ENCODE measurements at places on chromosomes 13 and 19. TPM values are rescaled to one million over a fixed set of nuclear protein-coding genes. Genes with fewer than 3 reads are reported as not detected.
A peak's percentile ranks its signal among the peaks of the same experiment; 100 is the strongest.

TPTE2 gene
- not detected for total RNA-seq

FUT1 gene
- 13.2 TPM for total RNA-seq

- H3K27ac ChIP-seq = peak overlapping the region; percentile 79
- no peaks in the 10 kb centered on the region for H3K36me3 ChIP-seq
- no peaks in the 10 kb centered on the region for H3K27me3 ChIP-seq
- H3K4me3 ChIP-seq = peak overlapping the region; percentile 46
These were observed 26.8 kb upstream of the CEACAM21 start for GRCh38 chr19:41548954-41549688.

GRCh38 chr13:110578363-110578762 is 16.8 kb upstream of the RAB20 start:
- no peak overlapping the region for H3K27ac ChIP-seq
- no peak for DNase-seq
- no peak overlapping the region for H3K4me3 ChIP-seq
- H3K4me1 ChIP-seq = no peaks in the 10 kb centered on the region
- peaks cover 5% of the 10 kb centered on the region for H3K27me3 ChIP-seq
- no peaks in the 10 kb centered on the region for H3K36me3 ChIP-seq

DNA sequence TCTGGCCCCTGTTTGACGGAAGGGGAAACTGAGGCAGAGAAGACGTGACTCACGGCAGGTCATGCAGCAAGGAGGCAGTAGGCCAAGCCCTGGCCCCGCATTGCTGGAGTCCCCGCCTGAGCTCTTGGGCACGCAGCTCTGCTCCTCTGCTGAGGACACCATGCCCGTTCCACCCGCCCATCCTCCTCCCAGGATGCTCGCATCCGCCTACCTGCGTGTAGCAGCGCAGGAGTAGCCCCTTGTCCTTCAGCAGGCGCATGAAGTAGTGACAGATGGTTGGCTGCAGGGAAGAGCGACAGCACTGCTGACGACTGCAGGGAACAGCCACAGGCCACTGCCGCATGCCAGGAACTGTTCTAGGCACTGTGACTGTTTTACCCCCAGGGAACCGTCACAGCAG is 10.5 kb downstream of the SIRT2 start:
- DNase-seq = no peak
- no peak overlapping the region for H3K27ac ChIP-seq
- H3K27me3 ChIP-seq = no peaks in the 10 kb centered on the region
- H3K4me3 ChIP-seq = no peak overlapping the region
- peaks cover 9% of the 10 kb centered on the region for H3K4me1 ChIP-seq

DNA sequence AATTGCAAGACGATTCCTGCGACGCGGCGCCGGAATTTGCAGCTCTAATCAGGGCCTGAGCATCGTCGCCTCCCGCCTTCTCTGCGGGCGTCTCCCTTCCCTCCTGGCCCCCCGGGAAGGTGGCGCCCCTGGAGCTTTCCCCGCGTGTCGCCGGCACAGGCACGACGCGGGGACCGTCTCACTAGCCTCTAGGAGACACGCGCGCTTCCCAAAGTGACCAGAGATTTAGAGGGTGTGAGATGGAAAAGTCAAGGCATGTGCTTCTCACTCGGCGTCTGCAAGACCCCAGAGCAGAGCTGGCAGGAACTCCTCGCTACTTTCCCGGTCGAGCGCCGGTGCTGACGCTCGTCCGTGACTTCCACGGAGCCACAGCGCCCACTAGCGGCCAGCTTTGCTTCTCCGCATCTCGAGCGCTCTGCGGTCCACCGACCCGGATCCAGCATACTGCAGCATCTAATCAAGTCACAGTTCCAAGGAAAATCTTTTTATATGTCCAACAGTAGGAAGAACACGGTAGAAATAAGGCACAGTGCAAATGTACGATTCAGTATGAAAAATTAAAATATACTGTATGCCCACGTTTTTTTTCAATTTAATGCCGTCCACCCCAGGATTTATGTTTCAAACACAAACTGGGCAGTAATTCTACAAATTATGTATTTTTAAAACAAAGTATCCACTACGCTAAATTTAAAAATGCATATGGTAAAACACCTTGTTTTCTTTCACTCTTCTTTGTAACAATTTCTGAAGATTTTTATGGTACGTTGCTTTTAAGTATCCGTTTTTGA is 977 bp upstream of the EFNB2 start:
- peak overlapping the region; percentile 74 for H3K27ac ChIP-seq
- peaks cover 9% of the 10 kb centered on the region for H3K36me3 ChIP-seq
- peak; percentile 93 for DNase-seq

MCF2L gene
- total RNA-seq = 42.4 TPM

GRCh38 chr13:43924549-43925245 is 45.0 kb downstream of the LACC1 start:
- no peak for DNase-seq
- no peak overlapping the region for H3K4me3 ChIP-seq
- H3K4me1 ChIP-seq = no peaks in the 10 kb centered on the region
- H3K27me3 ChIP-seq = peaks cover 5% of the 10 kb centered on the region
- no peaks in the 10 kb centered on the region for H3K36me3 ChIP-seq
- no peak overlapping the region for H3K27ac ChIP-seq

SLC46A3 gene
- 22.7 TPM for total RNA-seq

DNA sequence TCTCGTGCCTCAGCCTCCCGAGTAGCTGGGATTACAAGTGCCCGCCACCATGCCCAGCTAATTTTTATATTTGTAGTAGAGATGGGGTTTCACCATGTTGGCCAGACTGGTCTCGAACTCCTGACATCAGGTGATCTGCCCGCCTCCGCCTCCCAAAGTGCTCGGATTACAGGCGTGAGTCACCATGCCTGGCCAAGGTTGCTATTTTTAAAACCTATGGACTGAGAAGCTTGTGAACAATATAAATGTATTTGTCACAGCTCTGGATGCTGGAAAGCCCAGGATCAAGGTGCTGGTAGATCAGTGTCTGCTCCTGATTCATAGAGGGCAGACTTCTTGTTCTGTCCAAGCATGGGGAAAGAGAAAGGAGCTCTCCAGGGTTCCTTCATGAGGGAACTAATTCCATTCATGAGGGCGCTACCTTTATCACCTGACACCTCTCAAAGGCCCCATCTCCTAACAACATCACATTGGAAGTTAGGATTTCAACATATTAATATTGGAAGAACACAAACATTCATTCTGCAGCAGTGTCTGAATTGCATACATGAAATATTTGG is 16.1 kb downstream of the CARD8 start:
- no peak for DNase-seq
- no peaks in the 10 kb centered on the region for H3K27me3 ChIP-seq
- H3K36me3 ChIP-seq = peaks cover 70% of the 10 kb centered on the region
- no peak overlapping the region for H3K27ac ChIP-seq
- H3K4me1 ChIP-seq = peaks cover 6% of the 10 kb centered on the region

DNA sequence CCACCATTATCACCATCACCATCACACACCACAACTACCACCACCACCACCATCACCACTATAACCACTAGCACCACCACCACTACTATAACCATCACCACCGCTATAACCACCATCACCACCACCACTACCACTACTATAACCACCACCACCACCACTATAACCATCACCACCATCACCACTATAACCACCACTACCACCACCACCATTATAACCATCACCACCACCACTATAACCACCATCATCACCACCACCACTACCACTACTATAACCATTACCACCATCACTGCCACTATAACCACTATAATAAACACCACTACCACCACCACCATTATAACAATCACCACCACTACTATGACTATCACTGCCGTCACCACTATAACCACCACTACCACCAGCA is 173.2 kb downstream of the DCLK1 start:
- H3K27ac ChIP-seq = no peak overlapping the region
- no peak overlapping the region for H3K4me3 ChIP-seq
- no peaks in the 10 kb centered on the region for H3K36me3 ChIP-seq
- H3K27me3 ChIP-seq = no peaks in the 10 kb centered on the region
- DNase-seq = no peak
- no peaks in the 10 kb centered on the region for H3K4me1 ChIP-seq

GRCh38 chr19:36973021-36973843 is 57.1 kb downstream of the ZNF568 start:
- H3K4me1 ChIP-seq = peaks cover 16% of the 10 kb centered on the region
- no peaks in the 10 kb centered on the region for H3K27me3 ChIP-seq
- no peaks in the 10 kb centered on the region for H3K36me3 ChIP-seq
- peak overlapping the region; percentile 88 for H3K4me3 ChIP-seq
- DNase-seq = peak; percentile 86

DNA sequence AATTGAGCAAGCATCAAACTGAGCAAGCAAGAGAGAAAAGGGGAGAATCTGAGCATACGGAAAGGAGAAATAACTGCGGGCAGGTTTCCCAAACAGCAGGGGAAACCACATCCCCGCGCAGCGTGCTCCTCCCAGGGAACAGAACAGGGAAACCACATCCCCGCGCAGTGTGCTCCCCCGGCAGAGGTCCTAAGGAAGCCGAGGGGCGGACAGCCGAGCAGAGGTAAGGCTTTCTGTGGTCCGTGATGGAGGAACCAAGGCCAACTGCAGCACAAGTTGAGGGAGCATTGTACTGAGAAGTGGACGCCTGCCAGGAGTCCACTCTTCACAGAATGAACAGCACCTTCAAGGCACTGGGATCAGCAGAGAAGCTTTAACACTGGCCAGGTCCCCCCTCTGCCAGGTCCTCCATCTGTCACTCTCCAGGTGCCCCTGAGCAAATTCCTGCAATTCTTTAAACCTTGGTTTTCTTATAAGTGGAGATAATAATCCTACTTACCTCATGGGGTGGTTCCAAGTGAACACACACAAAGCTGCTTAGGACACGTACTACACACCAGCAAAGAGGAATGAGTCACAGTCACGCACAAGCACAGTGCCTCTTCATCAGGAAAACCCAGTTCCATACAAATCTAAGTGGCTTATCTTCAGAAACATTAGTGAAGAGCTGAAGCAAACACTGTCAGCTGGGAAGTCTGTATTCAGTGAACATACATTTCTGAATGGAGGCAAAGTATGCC is 23.0 kb upstream of the LAMP1 start:
- peaks cover 7% of the 10 kb centered on the region for H3K4me1 ChIP-seq
- DNase-seq = peak; percentile 71
- H3K4me3 ChIP-seq = no peak overlapping the region
- no peaks in the 10 kb centered on the region for H3K36me3 ChIP-seq
- peak overlapping the region; percentile 20 for H3K27ac ChIP-seq
